Activated naive CD4-positive, alpha-beta T cell (primary cell): ENCODE measurements at places on chromosomes 7 and 10.

- DNase-seq: no peak
Observed at GRCh38 chr10:13684806-13685482, 98.2 kb downstream of the PRPF18 start.

- no peak for DNase-seq
Observed at GRCh38 chr7:117164620-117165019, 158.2 kb downstream of the WNT2 start.

- DNase-seq: no peak
Observed at GRCh38 chr10:124941823-124942222, at the start of gene ZRANB1. ZRANB1 (plus strand) TSS chr10:124942123; CDS start chr10:124942494, 371 bp downstream.

GRCh38 chr10:100359030-100359432 is 12.0 kb downstream of the SCD start:
- DNase-seq: no peak

DNA sequence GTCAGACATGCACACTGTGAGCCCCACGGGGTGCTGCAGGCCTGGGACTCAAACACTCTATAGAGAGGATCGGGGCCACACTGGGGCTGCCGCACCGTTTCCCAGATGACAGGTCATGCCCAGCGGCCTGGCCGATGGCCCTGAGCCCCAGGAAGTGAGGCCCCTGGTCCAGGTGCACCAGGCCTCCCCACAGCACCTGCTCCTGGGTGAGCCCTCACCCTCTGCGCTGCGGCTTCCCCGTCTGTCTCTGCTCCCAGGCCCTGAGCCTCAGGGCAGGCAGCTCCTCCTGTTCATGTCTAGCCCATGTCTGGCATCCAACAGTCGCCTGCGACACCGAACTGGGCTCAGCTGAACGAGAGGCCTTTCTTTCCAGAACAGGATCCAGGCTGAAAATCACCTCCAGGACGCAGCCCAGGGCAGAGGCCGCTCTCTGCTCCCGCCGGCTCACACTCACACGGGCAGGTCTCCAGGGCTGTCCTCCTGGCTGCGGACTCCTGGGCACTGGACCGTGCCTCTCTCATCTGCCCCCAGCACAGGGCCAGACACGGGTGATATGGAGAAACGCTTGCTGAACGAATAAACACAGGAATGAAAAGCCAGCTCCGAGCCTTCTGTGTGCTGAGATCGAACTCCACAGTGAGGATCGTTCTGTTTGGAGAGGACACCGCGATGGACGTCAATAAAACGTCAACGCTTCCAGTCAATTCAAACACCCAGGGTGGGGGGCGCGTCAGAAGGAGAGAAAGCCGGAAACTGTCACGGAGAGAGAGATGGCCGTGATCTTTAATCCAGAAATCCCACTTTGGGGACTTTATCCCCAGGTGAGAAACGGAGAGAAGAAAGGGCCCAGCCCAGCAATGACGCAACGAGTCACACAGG is 202.4 kb downstream of the ELFN1 start:
- no peak for DNase-seq

- no peak for DNase-seq
Observed at GRCh38 chr10:79994556-79994955, 45.7 kb upstream of the SFTPD start.

DNA sequence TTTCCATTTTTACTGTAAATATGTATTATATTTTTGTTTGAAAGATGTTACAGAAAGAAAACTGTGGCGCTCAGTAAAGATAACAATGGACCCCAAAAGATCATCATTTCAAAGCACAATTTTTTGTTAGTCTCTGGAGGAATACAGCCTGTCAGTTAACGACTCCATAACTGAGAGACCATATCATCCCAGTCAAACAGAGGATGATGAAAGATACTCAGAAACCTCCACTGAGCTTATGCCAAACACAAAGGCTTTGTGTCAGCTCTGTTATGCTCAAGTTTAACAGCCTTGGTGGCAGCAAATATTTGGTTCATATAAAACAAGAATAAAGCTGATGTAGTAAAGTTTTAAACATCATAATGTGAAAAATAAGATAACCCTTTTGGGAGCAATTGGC is 345.1 kb downstream of the NXPH1 start:
- no peak for DNase-seq

DNA sequence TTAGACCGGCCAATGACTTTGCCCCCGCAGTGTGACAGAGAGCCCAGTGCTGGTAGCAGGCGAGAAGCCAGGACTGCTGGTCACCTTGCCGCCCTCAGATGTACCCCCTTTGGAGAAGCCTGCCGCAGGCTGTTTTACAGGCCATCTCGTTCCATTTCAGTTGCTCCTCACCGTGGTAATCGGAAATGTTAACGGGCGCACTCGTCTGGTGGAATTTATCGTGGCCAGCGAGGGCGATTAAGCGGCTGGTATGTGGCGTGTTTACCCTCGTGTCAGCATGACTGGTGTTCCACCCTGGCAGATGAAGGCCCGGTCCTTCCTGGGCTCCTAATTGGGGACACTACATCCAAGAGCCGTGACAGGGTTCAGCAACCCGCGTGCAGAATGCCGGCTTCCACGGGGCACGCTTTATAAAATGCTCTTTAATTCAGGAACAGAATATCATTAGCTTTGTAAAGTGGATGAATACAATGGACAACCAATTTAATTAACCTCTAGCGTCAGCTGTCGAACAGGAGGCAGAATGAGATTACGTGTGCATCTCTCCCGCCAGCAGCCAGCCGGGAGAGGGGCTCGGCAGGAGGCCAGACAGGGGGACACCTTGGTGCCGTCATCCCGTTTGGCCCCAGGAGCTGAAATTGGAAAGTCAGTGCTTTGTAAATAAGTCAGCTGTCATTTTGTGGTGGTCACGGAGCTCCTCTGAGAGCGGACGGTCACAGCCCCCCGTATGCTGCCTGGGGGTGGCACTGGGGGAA is 108.3 kb downstream of the NKX6-2 start:
- no peak for DNase-seq

- no peak for DNase-seq
Observed at GRCh38 chr7:6284461-6285360, 12.3 kb upstream of the CYTH3 start.
